ENCODE measurements at places on chromosomes 11 and 22.

- DNase-seq, result no peak
These were observed 73.3 kb upstream of the B3GAT1 start for GRCh38 chr11:134485316-134485715.

DNA sequence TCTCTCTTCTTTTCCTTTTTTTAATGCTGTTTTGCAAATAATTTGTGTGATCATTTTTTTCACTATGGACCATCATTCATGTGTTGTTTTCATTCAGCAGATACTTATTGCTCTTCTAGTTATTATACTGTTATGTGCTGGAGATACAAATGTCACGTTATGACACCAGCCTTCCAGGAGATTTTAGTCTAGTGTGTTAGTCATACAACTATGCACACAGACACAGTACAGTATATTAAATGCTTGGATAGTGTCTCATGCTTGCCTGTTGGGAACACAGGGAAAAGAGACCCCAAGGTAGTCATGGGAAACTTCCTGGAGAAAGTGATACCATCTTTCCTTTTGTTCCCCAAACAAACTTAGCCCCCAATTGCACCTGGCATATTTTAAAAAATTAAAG is 116.1 kb downstream of the UVRAG start:
- DNase-seq, result no peak

DNA sequence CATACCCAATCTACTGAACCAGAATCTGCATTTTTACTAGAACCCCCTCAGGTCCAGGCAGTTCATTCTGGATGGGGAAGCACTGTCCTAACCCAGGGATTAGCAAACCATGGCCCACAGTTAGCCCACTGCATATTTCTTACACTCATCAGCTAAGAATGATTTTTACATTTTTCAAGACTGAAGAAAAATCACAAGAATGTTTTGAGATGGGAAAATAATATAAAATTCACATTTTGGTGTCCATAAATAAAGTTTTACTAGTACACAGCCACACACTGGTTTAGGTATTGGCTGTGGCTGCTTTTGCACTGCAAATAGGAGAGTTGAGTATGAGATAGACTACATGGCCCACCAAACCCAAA is 59.4 kb downstream of the PPFIBP2 start:
- no peak for DNase-seq

DNA sequence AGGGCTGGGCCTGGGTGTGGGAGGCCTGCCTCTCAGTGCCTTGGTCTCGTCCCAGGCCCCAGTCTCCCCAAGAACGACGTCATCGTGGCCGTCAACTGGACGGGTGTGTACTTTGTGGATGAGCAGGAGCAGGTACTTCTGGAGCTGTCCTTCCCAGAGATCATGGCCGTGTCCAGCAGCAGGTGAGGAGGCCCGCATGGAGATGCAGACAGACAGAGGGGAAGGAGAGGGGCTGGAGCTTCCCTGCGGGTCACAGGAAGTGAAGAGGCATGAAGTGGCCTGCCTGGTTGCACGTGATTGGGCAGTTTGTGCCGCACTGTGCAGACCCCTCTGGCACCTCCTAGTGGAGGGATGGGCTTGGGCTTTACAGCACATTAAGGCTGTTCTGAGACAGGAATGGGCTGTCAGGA is 70.4 kb downstream of the MYO7A start:
- no peak for DNase-seq

DNA sequence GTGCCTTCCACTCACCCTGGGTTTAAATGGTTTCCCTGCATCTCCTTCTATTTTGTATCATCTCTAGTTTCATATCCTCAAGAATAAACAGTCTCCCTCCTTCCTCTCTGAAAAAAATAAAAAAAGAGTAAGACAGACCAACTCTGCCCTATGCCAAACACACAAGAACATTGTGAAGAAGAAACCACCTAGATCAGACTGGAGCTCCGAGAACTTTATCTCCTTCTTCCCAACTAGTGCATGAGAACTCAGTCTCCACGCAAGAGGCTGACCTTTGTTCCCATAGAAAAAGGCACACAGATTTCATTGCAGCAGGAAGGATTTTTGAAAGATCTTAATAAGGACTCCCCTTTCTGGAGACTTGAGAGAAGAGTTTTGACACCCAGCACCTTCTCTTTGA is 8.7 kb upstream of the PEX26 start:
- DNase-seq, result no peak

DNA sequence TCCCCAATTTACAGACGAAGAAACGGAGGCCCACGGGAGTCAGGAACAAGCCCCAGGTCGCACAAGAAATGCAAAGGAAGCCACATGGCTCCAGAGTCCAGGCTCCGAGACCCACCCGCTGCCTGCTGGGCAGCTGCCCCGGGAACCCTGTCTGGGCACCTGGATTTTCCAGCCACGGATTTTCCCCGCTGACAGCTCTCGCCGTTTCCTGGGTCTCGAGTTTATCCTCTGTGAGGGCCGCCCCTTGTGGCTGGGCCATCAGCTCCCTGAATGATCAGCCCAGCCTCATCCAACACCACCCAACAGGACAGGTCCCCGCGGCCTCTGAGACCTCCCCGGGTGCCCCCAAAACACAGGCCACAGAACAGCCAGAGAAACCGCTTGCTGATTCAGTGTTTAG is 189.7 kb downstream of the BRD1 start:
- no peak for DNase-seq

- no peak for DNase-seq
These were observed 782.9 kb upstream of the CCDC90B start for GRCh38 chr11:84069048-84069447.

- DNase-seq, result peak; percentile 51
These were observed 61.6 kb upstream of the CDON start for GRCh38 chr11:126124231-126124661.

DNA sequence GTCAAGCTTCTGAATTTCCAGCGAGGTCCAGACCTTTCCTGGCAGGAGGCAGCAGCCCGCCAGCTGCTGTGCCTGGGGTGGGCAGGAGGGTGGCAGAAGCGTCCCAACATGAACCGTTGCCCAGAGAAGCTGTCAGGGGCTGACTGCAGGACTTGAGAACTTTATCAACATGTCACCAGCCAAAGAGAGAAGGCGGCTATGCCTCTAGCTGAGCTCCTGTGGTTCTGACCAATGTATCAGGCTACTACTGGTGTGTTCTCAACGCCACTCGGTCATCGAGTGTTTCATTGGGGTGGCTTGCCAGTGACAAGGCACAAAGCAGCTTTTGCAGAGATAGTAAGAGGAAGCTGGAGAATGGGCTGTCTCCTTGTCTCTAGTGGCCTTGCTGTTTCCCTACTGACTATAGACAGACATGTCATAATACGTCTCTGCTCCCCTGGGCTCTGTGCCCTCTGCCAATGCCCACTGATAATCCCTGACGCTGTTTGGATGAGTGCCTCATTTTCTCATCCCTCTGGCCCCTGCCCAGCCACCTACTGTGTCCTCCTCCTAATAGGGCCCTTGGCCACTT is 17.6 kb upstream of the ASCC2 start:
- no peak for DNase-seq

GRCh38 chr11:96054870-96055705 is 131.2 kb upstream of the MTMR2 start:
- DNase-seq, result no peak

GRCh38 chr11:122207921-122208764 is 92.1 kb upstream of the BLID start:
- no peak for DNase-seq

GRCh38 chr11:40417627-40418026 is 1041.8 kb downstream of the LRRC4C start:
- no peak for DNase-seq

DNA sequence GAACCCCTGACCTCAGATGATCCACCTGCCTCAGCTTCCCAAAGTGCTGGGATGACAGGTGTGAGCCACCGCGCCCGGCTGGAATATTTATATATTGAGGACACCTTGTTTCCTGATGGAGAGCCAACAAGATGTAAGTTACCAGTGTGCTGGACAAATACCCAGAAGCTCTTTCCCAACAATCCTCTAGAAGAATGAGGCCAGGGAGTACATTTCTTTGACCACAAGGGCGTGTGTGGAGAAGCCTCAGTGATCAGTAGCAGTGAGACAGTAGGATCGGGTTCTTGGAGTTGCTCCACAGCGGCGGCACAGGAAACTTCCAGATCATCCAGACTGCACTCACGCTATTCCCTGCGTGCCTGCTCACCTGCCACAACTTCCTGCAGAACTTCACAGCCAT is 10.3 kb upstream of the POLA2 start:
- no peak for DNase-seq

DNA sequence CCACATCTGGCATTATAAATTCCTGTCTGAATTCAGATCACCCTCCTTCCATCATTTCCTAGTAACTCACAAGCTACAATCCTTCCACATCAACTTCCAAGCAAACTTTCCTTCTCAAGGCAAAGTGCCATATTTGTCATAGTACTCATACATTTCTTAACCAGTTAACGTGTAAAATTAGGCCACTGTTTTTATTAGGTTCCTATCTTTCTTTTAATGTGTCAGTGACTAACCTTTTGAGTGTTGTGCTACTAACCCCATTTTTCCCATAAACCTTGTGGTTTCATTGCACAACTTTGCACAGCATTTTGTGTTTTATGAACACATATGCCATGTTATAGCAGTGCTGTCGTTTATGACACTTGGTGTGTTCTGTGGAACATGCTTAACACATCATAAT is 90.1 kb downstream of the KIF18A start:
- no peak for DNase-seq

DNA sequence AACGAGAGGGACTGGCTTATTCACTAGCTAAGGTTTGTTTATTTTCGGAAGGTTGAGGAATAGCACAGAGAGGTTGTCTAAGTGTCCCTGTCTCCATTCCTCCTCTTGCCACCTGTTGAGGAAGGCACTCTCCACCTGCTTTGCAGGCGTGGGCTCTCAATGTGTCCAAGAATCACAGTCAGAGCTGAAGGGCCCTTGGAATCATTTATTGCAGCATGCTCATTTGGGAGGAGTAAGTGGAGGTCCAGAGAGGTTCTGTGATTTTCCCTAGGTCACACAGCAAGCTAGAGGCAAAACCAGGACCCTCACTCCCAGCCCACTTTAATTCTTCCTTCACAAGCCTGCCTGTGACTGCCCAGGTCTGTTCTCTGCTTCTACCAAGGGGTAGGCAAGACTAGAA is 21.3 kb downstream of the ZBTB16 start:
- peak; percentile 62 for DNase-seq
